Stimulated activated CD4-positive, alpha-beta T cell treated with anti-CD3 and anti-CD28 coated beads, Interleukin-12 subunit alpha, Interleukin-12 subunit beta, amount 100 ng/mL, for 48 hours (primary cell): ENCODE measurements at places on chromosomes 7 and 10.

DNA sequence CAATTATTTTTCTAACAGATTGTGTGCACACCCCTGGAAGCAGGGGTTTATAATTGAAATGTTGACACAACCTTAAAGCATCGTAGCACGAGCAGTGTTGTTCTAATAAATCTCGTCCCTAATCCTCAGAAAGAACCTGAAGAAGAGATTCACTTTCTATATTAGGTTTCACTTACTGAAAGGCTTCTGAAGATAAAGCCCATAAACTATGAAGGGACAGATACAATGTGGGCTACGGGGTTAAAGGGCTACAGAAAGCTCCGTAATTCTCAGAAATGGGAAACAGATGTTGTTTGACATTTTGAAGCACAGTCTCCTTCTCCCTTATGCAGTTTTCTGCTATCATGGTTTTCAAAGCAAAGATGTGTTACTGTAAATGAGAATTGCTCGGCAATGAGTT is 479.6 kb downstream of the GATA3 start:
- DNase-seq: no peak

- no peak for DNase-seq
Measured at GRCh38 chr10:21700474-21700873, 166.4 kb downstream of the MLLT10 start.

- DNase-seq: no peak
Measured at GRCh38 chr7:101936223-101936610, 118.8 kb downstream of the CUX1 start.

DNA sequence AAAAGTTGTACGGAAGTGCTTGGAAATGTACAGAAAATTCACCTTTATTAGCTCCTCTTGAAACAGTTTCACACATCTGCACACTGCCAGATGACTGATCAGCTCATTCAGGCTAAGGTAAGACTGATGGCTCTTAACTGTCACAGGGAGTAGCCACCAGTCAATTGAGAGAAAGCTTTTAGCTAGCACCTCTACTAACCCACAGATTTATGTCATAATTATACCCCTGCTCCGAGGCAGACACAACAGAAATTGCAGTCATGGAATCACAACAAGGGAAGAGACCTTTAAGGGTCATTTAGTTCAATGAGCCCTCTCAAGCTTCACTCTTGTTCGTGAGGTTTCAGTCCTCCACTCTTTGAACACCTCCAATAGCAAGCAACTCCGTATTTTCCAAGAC is 235.4 kb downstream of the TRIL start:
- DNase-seq: no peak

DNA sequence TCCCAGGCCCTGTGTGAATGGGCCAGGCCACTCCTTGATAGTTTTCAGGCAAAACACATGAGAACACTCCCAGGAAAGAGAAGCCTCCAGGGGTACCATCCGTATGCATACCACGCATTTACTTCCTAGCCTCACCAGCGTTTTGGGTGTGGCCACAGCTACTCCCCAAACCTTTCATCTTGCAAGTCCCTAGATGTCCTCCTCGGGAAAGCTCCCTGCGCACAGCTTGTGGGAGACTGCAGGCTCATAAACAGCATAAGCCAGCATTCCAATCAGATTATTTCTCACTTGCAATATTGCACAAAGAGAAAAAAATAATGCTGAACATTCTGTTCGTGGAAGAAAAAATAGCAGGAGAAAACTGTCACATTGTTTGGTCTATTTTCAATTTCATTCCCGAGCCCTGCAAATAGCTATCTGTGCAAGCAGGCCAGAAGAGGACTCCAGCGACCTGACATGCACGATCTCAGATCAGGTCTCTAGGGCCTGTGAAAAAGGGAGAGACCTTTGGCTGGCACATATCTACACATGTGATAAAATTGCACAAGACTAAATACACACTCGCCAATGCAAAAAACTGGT is 175.6 kb downstream of the PLXNA4 start:
- no peak for DNase-seq

GRCh38 chr10:16894821-16895220 is 77.6 kb upstream of the RSU1 start:
- DNase-seq: no peak

DNA sequence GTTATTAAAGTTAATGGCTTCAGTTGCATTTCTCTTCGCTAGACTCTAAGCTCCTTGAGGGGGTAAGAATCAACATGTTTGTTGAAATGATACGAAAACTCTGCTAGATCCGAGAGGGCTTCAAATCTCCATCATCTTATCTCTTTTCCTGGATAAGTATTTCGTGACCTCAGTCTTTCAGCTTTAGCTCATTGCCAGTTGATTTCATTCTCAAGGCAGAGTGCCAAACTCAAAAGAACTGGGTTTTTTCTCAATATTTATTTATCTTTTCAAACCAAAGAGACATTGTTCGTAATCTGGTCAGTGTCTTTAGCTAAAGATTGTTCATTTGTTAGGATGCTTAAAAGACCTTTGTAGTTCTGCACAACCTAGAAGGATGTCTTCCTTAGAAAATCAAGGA is 108.9 kb downstream of the ARID5B start:
- no peak for DNase-seq

GRCh38 chr10:70493660-70494234 is 15.2 kb downstream of the PALD1 start:
- no peak for DNase-seq
